ENCODE measurements at places on chromosomes 5 and 9.

DNA sequence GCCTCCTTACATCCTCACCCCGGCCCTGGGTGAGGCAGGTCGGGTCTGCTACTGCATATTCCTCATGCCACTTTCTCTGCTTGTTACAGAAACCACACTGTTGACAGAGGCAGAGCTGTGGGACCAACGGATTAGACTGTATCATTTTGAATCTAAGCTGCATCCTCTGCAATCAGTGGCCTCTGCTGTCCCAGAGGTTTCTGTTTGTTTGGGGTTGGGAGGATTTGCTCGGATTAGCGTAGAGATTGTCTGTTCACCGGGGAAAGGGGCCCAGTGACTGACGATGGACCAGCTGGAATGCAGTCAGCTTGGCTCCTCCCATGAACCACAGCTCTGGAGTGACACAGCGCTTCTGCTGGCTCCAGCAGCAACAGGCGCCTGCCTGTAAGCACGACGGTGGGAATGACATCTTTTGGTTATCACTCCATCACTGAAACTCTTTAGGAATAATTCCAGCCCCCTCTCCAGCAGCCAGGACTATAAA lies 37.3 kb upstream of the ADRA1B start:
- no peak overlapping the region for H3K4me3 ChIP-seq
- H3K36me3 ChIP-seq = no peaks in the 10 kb centered on the region
- H3K27ac ChIP-seq = no peak overlapping the region
- no peaks in the 10 kb centered on the region for H3K4me1 ChIP-seq

GRCh38 chr5:13316176-13316575 lies 628.3 kb downstream of the DNAH5 start:
- DNase-seq = no peak
- no peak overlapping the region for H3K4me3 ChIP-seq
- no peaks in the 10 kb centered on the region for H3K4me1 ChIP-seq

GRCh38 chr5:126359884-126360283 lies 63.3 kb upstream of the GRAMD2B start:
- no peak overlapping the region for H3K4me3 ChIP-seq
- H3K36me3 ChIP-seq = no peaks in the 10 kb centered on the region
- no peak overlapping the region for H3K27ac ChIP-seq
- DNase-seq = peak; percentile 32

GRCh38 chr5:42583322-42583721 lies 160.1 kb downstream of the GHR start:
- peak; percentile 2 for DNase-seq
- H3K27ac ChIP-seq = no peak overlapping the region
- H3K4me1 ChIP-seq = no peaks in the 10 kb centered on the region
- no peak overlapping the region for H3K4me3 ChIP-seq

DNA sequence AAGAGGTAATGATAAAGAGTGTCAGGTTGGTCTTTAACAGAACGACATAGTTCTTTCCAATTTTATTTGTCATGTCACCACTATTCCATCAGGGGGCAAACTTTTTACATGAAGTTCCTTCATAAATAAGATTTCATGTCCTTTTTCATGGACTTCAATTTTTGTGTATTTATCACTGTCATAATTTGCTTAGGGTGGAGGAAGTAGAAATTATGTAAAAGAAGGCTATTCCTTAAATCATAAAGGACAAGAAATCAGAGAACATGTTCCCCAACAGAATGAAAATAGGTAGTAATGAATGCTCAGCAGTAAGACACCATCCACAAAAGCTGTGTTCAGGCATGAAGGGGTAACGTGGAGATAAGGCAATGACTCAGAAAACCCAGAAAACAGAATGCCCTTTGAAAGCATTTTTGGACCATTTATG lies 72.7 kb downstream of the ZFAND5 start:
- no peaks in the 10 kb centered on the region for H3K36me3 ChIP-seq
- no peak overlapping the region for H3K27ac ChIP-seq
- H3K27me3 ChIP-seq = no peaks in the 10 kb centered on the region
- DNase-seq = no peak

- no peaks in the 10 kb centered on the region for H3K4me1 ChIP-seq
- no peaks in the 10 kb centered on the region for H3K36me3 ChIP-seq
- no peak for DNase-seq
- no peak overlapping the region for H3K27ac ChIP-seq
- H3K4me3 ChIP-seq = no peak overlapping the region
- no peaks in the 10 kb centered on the region for H3K27me3 ChIP-seq
These were observed 72.2 kb downstream of the WDR41 start for GRCh38 chr5:77419644-77420582.

DNA sequence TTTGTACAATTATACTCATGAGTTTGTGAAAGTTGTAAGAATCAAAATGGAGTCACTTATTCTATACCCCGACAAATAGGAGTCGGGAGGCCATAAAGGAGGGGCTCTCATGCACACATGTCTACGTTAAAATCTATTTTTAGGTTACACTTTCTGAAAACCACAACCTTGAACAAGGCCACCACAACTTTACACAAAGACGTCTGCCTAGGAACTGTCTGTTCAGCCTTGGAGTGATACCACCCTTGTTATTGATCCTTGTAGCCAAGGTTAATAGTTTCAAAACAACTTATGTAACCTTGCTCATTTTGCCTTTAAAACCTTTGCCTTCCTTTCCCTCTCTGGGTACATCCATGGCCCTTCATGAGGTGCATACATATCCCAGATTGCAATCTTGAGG lies 4.1 kb upstream of the NDFIP1 start:
- no peak overlapping the region for H3K27ac ChIP-seq
- no peaks in the 10 kb centered on the region for H3K36me3 ChIP-seq
- peaks cover 8% of the 10 kb centered on the region for H3K4me1 ChIP-seq
- H3K27me3 ChIP-seq = no peaks in the 10 kb centered on the region

DNA sequence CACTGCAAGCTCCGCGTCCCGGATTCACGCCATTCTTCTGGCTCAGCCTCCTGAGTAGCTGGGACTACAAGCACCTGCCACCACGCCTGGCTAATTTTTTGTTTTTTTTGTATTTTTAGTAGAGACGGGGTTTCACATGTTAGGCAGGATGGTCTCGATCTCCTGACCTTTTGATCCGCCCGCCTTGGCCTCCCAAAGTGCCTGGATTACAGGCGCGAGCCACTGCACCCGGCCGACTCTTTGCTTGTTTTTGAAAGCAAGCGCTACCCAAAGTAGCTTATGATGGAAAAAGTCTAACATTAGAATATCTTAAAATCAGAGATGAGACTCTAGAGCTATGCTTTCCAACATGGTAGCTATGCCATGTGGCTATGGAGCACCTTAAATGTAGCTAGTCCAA lies 585.5 kb upstream of the ITGA1 start:
- H3K4me1 ChIP-seq = no peaks in the 10 kb centered on the region
- no peaks in the 10 kb centered on the region for H3K27me3 ChIP-seq
- no peak overlapping the region for H3K27ac ChIP-seq
- no peak for DNase-seq
